ENCODE measurements at places on chromosomes 1 and 21. TPM values are rescaled to one million over a fixed set of nuclear protein-coding genes. Genes with fewer than 3 reads are reported as not detected.
A peak's percentile ranks its signal among the peaks of the same experiment; 100 is the strongest.

ETNK2 gene
- 15.6 TPM for total RNA-seq

IGSF9 gene
- 2.0 TPM for total RNA-seq

TMCC2 gene
- total RNA-seq: 5.0 TPM

RPE65 gene
- total RNA-seq: not detected

COL6A2 gene
- total RNA-seq: 71.5 TPM

LCE3E gene
- total RNA-seq: not detected

PLA2G2C gene
- not detected for total RNA-seq

ATF6 gene
- 20.6 TPM for total RNA-seq

- no peak for DNase-seq
Measured at GRCh38 chr1:36824390-36824861, 209.9 kb downstream of the GRIK3 start.

DNA sequence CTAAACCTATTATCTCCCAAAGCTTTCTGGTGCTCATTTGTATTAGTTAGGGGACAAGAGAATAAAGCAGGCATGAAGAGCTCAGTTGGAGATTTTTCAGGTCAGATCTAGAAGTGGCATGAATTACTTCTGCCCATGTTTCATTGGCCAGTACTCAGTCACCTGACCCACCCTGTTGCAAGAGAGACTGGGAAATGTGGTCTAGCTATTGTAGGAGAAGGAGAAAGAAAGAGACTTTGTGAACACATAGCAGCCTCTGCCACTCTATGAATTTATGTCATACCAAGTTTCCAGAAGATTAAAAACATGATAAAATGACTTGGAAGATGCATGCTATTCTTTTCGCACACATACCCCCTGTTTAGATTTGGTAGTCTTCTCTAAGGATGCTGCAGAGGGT lies 302.3 kb upstream of the RUNX1 start:
- DNase-seq: no peak

- no peak for DNase-seq
Measured at GRCh38 chr1:199979071-199979470, 48.4 kb upstream of the NR5A2 start.

- DNase-seq: no peak
Measured at GRCh38 chr1:206631085-206631509, 4.2 kb upstream of the DYRK3 start.

DNA sequence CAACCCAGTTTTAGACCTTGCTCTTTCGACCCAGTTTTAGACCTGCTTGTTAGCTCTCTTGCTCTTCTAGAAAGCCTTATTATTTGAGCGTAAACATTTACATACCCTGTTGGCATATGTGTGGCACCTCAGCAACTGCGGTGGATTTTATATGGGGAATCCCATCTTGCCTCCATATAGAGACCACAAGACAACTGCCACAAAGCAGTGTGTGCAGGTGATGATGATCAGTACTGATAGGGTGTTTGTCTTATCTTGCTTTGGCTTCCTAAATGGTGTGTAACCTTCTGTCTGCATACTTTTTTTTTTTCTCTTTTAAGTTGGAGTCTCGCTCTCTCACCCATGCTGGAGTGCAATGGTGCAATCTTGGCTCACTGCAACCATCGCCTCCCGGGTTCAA lies 1270.8 kb downstream of the MRPL39 start:
- no peak for DNase-seq

GRCh38 chr21:15837645-15838044 lies 107.9 kb downstream of the USP25 start:
- peak; percentile 76 for DNase-seq

GRCh38 chr1:217331698-217332097 lies 299.2 kb downstream of the GPATCH2 start:
- no peak for DNase-seq

DNA sequence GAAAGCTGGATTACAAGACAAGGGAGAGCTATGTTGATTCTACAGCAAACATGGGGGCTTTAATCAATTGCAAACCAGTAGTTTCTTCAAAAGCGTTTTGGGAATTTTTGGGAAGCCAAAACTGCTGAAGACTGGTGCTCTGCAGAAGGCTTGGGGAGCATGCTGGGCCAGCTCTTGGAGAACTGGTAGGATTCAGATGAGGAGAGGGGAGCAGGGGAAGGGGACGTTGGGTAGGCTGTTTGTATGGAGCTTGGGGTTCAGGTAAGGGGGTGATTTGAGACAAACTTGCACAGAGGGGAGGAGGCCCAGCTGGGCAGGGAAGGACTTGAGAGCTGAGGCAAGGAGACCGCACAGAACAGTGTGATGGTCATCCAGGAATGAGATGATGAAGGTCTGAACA lies 2.6 kb upstream of the MYOG start:
- DNase-seq: no peak

DNA sequence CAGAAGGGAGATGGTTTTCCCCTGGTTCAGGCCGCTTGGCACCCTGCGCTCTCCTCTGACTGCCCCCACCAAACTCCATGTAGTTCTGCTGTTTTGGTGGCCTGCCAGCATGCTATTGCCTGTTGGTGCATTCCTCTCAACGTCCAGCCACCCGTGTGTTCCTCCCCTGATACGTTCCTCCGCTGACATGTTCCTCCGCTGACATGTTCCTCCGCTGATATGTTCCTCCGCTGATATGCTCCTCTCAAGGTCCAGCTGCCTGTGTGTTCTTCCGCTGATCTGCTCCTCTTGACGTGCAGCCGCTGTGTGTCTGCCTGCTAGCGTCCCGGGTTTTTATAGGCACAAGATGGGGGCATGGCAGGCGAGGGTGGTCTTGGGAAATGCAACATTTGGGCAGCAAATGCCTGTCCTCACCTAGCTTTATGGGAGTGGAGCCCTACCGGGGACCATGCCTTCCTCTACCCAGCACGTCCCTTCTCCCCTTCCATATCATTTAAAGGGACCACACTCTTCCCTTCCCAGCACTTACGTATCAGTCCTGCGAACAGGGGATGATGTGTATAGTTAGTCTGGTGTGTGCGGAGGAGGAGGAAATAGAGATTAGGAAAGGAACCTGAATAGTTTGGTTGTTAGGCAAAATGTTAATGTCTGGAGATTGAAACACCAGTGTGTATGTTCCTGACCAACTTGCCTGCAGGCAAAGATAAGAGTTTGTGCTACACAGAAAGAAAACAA lies 40.6 kb upstream of the PLA2G5 start:
- no peak for DNase-seq

All from epithelial cell of proximal tubule (primary cell).